Fibroblast of upper back skin (primary cell): ENCODE measurements at places on chromosomes 2 and 18.

GRCh38 chr2:5392658-5393057 lies 299.5 kb upstream of the SOX11 start:
- DNase-seq: peak; percentile 27

DNA sequence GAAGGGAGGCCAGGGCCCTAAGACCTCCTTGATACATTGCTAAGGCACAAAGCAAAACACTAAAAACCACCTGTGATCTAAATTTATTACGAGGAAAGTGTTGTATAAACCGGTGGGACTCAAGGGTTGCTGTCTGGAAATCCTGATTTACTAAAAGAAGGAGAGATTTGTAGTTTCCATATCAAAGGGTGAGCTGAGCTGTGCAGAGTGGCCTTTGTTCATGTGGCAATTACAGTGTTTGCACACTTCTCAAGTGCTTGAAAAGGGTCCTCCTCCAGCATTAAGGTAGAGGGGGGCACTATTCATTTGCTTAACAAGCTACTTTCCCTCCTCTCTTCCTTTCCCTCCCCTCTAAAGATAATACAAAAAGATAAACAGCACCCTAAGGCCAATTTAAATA lies 30.5 kb upstream of the ITGA4 start:
- no peak for DNase-seq

GRCh38 chr2:239898292-239898925 lies 126.7 kb downstream of the NDUFA10 start:
- no peak for DNase-seq

DNA sequence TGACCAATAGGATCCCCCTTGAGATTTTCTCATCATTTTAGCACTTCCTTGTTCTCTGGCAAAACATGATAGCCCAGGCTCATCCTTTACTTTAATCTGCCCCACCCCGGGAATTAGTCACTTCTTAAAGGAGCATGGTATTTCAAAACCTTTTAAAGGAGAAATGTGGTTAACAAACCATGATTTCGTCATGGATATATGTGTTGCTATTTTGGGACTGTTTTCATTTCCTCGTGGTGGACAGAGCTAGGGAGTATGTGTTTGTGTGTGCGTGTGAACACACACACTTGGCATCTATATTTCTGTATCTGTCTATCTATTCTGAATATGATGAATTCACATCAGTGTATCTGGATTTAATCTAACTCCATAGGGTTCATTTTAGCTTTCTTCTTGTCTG lies 128.1 kb downstream of the BIRC6 start:
- DNase-seq: peak; percentile 96

DNA sequence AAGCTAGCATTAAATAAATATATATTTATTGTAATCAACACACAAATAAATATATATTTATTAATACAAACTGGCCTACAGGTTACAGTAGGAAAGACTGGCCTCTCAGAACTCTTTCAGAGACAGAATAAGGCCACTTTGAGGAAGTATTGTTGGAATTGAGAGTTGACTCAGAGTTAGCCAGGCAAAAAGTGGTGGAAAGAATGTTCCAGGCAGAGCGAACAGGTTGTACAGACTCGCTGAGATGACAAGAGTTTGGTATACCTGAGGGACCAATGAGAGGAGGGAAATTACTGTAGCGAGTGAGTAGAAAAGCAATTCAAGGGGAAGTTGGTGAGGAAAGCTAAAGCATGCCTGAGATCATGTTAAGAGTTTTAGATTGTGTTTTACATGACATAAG lies 19.0 kb upstream of the XDH start:
- no peak for DNase-seq

GRCh38 chr2:63903003-63903402 lies 61.3 kb downstream of the UGP2 start:
- peak; percentile 14 for DNase-seq

DNA sequence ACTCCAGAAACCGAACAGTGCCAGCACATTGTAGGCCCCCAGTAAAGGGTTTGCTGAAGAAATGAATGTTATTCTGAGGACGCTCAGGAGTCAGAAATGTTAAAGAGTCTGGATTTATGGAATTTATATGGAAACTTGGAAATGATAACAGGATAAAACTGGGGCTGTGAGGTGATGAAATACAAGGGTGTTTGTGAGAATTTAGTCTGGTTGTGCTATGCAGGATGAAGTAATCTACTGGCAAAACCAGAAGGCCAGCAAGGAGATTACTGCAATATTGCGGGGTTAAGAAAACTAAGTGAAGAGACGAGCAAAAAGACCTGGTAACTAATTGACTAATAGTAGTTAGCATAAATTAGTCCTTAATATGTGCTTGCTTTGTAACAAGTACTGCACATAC lies 467.8 kb downstream of the ZEB2 start:
- peak; percentile 10 for DNase-seq

DNA sequence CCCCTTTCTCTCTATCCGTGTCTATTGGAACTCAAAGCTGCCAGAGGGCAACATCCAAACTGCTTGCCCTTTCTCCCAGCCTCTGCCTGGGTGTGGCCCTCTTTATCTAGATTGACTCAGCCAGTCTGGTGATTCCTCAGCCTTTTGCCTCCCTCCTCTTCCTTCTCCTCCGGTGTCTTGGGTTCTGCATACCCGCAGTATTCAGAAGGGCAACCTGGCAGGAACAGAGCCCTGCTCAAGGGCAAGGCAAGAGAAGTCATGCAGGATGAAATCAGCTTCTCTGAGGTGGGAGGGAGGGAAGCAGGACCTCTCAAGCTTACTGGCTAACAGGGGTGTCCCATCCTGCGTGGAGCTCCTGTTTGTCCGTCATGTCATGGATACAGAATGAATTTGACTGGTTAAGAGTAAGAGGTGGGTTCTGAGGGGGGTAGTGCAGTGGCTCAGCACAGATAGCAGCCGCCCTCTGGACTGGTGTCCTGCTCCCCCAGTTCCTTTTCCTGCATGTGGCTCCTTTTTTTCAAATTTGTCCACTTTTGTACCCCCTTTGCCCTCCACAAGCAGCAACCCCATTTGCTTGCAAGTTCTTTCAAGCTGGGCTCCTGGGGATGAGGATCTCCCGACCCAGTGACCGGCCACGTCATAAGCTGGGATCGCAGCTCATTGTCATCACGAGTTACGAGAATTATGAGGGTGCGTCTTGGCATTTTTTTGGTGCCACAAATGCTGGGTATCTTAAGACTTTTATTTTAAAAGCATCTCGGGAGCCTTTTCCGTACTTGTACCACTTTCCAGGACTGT lies 154.1 kb downstream of the FHOD3 start:
- no peak for DNase-seq

- peak; percentile 15 for DNase-seq
Measured at GRCh38 chr18:65091744-65092329, 659.0 kb upstream of the CDH7 start.

GRCh38 chr2:182818925-182819324 lies 47.5 kb downstream of the FRZB start:
- DNase-seq: no peak

- DNase-seq: no peak
Measured at GRCh38 chr2:205237524-205237923, 444.8 kb upstream of the NRP2 start.

GRCh38 chr2:46294176-46294836 lies 2.9 kb upstream of the EPAS1 start:
- no peak for DNase-seq

DNA sequence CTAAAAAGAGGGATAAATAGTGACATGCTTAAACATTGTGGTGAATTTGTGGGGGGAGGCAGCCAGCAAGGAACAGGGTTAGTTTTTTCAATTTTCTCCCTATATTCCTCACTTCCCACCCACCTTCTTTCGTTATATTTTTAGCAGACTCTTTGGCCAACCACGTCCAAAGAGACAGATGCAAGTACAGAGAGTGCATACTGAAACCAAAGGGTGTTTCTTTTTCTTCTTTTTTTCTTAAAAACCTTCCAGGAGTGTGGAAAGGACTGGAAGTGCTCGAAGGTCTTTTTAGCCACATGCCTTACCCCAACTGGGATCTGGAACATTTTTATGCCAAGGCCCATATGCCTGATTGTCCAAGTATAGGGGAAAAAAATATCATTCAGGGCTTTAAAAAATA lies 59.0 kb downstream of the TNP1 start:
- no peak for DNase-seq

- DNase-seq: peak; percentile 38
Measured at GRCh38 chr2:173171321-173171720, 95.7 kb downstream of the MAP3K20 start.

DNA sequence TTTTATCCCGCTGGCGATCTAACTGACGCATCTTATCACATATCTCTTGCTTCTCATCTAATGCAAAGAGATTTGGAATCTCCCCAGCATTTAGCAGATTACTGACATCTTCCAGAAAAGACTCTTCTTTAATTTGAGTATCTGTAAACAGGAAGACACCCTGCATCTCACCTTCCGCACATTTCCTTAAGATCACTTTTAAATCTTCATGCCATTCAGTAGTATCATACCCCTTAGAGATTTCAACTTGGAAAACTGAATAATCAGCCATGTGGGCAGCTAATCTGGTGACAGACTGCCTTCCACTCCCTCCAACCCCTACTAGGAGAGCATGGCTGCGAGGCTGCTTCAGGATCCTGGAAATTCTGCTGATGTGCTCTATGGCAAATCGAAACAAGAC lies 204.3 kb downstream of the DNAH7 start:
- no peak for DNase-seq

GRCh38 chr2:118119761-118120400 lies 31.6 kb downstream of the INSIG2 start:
- DNase-seq: no peak

GRCh38 chr18:30562231-30562630 lies 480.3 kb downstream of the DSC3 start:
- no peak for DNase-seq

GRCh38 chr2:9434489-9434888 lies 11.0 kb downstream of the CPSF3 start:
- DNase-seq: no peak

DNA sequence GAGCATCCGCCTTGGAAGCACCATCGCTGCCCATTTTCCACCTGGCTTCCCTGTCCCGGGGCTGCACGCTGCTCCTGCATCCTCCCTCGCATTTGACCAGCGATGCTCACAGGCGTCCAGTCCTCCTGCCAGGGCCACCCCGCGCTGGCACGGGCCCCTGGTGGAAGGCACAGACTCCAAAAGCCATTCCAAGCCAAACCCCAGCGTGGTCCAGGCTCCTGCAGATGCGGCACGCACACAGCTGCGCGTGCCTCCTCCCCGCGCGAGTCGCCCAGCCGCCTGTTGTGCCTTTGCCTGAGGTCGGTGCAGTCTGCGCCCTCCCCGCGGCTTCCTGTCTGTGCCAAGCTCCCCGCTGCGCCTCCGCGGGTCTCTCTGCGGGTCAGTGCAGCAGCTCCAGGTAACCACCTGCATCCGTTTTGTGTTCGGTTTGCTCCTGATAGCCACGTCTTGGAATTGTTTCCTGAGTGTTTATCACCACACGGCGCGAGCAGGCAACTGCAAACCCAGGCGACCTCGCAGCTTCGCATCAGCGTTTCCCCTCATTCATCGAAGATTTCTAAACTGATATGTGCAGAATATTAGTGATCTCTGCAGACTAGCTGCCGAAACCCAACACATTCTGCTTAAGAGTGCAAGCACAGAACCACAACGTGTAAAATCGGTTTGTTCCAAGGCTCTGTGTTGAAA lies 65.2 kb upstream of the SALL3 start:
- no peak for DNase-seq

DNA sequence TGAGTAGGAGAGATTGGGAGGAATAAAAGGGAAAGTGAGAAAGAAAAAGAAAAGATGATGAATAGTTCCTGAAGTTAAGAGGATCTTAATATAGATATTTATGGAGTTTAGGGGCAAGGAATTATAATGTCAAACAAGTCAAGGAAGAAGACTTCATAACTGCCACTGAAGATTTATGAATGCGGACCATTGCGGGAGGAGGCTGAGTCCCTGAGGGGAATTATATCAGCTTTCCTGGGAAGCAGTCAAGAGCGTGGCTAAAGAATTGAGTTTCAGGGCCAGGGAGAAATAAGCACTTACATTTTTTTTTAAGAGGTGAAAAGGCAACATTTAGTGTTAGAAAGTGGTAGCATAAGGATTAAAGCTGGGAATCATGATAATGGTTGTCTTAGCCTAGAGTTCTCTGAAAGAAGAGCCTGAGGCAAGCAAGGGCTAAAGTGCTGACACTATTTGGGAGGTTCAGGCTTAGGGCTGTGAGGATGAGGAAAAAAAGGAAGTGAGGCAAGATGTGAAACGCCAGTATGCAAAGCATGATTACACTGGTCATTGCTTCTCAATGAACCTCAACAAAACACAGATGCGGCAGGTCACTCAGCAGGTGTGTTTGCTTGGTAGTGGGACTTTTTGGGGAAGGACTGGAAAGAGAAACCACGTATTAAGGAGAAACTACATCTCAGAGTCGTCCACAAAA lies 217.1 kb downstream of the SLC4A3 start:
- peak; percentile 12 for DNase-seq

DNA sequence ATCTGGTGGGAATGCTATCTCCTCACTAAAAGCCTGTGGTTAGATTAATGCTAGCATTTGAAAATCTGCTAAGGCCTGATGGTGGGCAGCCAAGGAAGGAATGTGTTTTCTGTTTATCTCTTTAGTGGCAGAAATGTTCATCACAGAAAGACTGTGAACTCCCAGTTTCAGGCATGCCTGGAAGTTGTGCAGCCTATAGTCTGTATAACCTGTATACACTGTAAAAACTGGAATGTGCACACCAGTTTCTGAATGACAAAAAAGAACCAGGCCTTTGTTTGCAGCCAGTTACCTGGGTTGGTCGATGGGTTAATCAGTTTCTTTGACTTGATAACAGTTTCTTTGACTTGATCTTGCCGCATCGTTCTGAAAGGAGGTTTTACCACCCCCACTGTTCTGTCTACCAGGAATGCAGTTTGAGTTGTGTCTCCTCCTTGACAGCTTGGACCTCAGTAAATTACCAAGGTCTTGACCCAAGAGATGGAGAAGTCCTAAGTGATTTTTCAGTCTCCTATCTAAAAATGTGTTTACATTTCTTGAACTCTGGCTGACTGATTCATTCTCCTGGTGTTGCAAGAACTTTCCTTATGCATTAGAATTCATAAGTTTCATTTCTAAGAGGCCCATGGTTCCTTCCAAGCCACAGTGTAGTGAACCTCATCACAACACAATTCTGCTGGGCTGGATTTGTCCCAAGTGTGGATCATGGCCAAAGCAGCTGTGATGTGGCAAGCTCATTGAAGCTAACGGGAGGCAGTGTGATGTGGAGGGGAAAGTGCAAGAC lies 62.2 kb downstream of the KIAA2012 start:
- DNase-seq: peak; percentile 100

DNA sequence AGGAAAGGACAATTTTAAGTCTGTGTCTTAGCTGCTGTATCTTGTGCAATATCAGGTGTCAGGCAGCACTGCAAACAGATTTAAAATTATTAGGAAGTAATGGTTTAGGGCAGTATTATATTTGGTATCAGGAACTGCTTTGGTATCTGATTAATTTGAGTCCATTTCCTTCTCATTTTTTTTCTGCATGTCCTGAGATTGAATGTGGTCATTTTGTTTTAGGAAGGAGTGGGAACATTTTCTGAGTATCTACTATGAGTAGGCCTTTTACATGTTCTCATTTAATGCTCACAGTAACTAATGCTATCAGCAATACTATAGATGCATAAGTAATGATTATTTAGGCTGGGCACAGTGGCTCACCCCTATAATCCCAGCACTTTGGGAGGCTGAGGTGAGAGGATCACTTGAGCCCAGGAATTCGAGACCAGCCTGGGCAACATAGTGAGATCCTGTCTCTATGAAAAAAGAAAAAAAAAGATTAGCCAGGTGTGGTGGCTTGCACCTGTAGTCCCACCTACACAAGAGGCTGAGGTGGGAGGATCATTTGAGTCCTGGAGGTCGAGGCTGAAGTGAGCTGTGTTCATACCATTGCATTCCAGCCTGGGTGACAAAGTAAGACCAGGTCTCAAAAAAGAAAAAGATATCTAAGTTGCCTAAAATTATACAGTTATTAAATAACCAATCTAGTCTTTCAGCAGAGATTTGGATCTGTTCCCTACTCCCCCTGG lies 4.7 kb downstream of the FMNL2 start:
- no peak for DNase-seq
